ENCODE measurements at places on chromosomes 6 and 20.
A peak's percentile ranks its signal among the peaks of the same experiment; 100 is the strongest.

DNA sequence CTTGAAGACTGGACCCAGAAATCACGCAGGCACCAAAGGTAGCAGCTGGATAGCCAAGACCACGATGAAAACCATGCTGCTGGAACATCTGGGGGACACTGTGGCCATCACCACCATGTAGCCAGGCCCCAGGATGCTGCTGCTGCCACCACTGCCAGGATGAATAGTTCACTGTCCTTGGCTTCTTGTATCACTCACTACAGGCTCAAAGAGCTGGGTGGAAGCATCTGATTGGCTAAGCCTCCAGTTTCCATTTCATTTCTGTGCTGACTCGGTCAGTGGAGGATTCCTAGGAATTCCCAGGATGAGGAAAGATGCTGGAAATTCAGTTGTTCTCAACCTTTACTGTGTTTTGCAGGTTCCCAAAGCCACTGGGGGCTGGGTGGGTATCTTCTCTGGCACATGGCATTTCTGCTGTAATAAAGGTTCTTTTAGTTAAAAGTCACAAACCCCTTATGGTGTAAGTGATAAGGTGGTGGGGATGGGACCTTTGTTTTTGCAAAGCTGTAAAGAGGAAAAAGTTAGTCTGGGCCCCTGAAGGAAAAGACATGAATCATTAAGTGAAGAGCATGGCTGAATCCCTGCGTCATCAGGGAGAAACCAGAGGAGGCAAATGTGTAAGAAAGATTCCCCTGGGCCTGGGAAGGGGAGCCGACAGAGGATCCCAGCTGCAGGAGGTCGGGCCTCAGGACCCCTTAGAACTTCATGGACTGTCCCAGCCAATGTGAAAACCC, 75.6 kb upstream of the RNF24 start:
- DNase-seq, result no peak

GRCh38 chr6:46796848-46797580, 3.8 kb downstream of the MEP1A start:
- DNase-seq, result no peak

DNA sequence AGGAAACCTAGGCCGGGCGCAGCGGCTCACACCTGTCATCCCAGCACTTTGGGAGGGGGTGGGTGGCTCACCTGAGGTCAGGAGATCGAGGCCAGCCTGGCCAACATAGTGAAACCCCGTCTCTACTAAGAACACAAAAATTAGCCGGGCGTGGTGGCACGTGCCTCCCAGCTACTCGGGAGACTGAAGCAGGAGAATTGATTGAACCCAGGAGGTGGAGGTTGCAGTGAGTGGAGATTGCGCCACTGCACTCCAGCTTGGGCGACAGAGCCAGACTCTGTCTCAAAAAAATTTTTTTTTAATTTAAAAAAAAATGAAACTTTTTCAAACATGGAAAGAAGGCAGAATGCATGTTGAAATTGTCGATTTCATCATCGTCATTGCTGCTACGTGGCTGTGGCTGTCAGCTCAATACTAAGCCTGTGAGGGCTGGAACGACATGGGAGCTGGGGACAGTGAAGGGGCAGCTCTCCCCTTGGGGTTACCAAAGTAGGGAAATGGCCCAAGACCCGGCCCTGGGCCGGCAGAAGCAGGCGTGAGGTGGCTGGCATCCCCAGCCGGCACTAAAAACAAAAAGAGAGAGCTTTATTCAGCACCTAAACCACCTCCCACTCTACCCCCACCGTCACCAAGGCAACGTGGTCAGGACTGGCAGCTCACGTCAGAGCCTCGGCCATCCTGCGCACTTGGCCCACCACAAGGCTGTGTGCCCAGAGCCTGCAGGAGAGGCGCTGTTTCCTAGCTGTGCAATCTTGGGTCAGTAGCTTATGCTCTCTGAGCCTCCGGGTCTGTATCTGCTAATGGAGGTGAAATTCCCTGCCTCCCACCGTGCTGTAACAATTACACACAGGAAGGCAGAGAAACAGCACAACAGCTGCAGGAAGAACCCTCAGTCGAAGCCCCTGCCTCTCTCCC, 30.8 kb downstream of the AGPAT4 start:
- peak; percentile 25 for DNase-seq

DNA sequence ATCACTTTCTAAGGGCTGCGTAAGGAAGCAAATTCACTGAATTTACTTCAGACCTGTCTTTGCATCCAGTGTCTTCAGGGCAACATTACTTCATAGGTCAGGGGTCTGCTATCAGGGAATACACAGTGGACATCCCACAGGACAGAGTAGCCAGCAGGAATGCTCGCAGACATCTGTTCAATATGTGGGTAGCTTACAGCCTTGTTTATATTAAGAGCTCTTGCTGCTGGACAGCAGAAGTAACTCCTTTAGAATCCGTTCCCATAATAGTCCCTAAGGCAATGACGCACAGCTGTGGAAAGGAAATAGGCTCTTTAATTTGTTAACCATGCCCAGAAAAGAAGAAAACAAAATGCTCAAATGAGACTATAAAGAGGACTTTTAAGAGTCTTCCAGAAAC, 198.7 kb downstream of the MOXD1 start:
- no peak for DNase-seq

GRCh38 chr20:61765081-61765870, 300.4 kb downstream of the TAF4 start:
- no peak for DNase-seq

GRCh38 chr20:39777610-39778009, 815.5 kb downstream of the DHX35 start:
- no peak for DNase-seq

DNA sequence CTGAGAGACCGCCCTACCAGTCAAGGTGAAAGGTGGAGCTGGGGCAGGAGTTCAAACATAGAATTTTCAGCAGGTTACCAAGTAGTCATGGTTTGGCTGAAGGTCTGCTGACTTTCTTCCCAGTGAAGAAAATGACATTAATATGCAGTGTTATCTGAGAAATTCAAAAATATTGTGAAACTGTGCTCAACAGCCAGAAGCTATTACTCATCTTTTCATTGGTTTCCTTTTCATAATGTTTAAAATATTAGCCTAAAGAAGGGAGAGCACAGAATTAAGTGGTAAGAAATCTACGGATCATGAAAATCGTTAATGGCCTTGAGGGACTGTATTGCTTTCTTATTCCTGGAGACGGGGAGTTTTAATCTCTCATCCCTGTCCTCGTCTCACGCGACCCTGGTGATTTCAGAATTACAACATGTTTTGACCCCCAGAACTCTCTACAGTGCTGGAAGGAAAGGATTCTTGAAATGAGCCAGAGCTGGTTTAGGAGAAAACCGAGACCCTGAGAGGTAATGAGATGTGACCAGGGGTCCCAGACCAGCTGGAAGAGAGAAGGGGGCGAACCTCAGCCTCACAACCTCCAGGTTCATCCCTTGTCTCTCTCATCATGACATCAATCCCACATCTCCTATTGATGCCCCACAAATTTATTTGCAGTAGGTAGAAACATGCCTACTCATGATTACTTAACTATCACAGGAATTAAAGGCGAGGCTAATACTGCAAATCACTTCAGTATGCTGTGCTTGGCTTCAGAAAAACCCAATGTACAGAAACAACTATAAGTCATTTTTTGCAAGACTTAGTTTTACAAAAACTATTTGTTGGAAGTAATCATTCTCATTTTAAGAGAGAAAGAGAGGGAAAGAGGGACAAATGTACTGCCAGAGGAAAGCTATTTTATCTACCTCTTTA, 209.5 kb downstream of the FNDC1 start:
- DNase-seq, result no peak

- DNase-seq, result no peak
Measured at GRCh38 chr6:11814819-11815218, 36.2 kb upstream of the ADTRP start.

DNA sequence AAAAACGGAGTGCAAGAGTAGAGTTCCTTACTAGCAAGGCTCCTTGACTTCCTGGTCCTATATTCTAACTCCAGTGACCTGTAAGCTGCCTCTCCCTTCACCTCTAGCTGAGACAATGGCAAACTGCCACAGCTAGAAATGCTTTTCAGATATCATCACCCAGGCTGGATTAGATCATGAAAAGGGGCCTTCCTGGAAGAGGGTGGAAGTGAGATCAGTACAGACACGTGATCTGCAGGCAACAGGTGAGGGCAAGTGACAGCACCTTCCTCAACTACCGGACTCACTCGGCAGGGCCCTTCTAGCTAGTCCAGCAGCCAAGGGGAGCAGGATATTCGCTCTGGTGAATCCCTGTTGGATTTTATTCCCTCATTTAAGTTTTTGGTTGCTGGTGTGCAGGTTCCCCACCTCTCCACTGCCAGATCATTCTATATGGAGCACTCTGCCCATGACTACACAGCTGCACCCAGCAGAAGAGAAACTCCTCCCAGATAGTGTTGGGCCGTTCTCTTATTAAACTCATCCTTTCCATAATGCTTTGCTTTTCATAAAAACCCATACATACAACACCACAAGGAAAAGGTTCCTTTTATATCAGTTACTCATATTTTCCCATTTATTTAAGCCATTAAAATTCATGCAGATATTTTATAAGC, 26.4 kb upstream of the FAM83C start:
- no peak for DNase-seq

DNA sequence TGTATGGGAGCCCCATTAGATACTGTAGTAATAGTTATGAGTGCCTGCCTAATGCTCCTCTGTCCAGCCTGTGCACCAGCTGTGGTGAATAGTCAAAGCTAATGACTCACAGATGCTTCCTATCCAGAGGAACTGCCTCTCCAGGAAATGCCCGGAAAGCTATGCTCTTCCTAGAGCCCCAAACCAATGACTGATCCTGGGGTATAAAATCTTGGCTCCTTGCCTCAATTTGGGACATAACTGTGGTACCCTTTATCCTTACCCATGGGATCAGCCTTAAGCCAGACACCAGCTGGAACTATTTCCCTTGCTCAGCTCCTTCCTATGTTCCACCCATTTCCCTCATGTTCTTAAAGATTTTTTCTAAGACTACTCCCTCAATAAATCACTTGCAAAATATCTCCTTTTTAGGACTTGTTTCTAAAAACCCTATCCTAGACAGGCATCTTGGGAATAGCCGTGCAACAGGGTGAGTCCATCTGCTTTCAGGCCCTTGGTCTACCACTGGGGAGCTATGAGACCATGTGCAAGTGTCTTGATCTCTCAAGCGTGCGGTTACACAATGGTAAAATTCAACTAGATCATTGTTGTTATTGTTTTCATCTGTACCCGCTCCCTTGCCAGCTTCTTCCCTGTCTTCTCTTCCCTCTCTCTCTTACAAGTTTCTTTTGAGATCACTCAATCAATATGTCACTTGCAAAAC, 283.7 kb downstream of the BTBD3 start:
- DNase-seq, result no peak

DNA sequence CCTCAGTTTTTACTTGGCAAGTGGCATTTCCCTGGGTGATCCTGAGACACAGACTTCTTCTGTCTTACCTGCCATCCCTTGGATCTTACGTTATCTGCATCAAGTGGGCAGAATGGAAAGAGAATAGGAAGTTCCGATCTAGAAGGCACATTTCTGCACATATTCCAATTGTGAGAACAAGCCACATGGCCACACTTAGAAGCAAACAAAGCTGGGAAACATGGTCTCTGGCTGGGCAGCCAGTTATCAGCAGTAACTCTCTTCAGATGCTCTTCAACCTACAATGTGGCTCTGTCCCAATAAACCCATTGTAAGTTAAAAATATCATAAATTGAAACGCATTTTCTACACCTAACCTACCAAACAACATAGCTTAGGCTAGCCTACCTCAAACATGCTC, 67.3 kb upstream of the CCN6 start:
- no peak for DNase-seq

DNA sequence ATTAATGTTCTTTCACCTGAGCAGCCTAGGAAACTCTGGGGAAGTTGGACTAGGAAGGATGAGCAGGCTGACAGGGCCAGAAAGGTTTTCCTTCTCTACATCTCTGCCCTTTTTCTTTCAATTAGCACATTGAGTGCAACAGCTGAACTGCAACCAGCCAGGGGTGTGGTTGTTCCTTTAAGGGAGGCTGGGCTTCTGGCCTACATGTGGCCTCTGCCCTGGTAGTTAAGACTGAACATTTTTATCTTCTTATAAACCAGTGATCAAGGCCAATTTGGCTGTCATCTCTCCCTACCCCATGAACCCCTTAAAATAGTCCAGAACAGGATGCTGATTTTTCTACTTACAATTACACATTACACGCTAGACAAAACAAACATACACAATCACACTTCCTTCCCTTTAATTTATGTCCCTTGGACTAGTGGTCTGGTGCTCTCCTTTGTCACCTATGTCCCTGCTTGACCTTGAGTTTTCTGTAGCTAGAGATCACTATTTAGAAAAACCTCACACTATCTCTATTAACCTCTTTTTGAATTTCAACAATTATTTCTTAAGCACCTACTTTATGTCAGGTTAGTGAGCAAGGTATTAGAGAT, 60.3 kb downstream of the RNF217 start:
- no peak for DNase-seq

GRCh38 chr20:49792006-49792405, 20.6 kb upstream of the SLC9A8 start:
- DNase-seq, result no peak
